ENCODE measurements at places on chromosomes 13 and 19.

DNA sequence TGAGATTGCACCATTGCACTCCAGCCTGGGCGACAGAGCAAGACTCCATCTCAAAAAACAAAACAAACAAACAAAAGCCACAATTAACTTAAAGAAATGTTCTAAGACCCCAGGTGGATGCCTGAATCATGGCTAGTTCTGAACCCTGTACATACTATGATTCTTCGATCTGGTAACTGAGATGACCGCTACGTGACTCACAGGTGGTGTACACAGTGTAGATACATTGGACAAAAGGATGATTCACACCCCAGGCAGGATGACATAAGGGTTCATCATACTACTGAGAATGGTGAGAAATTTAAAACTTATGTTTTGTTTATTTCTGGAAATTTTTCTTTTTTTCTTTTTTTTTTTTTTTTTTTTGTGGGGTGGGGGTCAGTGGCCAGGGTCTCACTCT, 6.5 kb downstream of the ZNF426 start:
- DNase-seq = no peak

- no peak for DNase-seq
These were observed 18.8 kb downstream of the FAM124A start for GRCh38 chr13:51240958-51241357.

- peak; percentile 20 for DNase-seq
These were observed 11.8 kb upstream of the FBN3 start for GRCh38 chr19:8161135-8161646.

DNA sequence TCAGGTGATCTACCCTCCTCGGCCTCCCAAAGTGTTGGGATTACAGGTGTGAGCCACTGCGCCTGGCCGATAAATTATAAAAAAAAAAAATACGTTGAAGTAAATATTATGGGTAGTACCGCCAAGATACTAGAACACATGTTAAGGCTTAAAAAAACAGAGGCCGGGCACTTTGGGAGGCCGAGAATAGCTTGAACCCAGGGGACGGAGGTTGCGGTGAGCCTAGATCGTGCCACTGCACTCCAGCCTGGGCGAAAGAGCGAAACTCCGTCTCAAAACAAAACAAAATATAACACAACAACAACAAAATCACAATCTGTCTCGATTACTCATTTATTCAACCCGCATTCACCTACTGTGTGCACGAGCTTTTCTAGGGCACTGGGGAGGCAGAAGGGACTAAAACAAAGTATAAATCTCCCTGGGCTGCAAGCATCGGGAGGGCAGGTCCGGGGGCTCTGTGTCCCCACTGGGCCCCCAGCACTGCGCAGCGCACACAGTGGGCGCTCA, 1.3 kb upstream of the BICRA start:
- DNase-seq = no peak
